AG04449 (cell line): ENCODE measurements at places on chromosomes 7 and 10.

DNA sequence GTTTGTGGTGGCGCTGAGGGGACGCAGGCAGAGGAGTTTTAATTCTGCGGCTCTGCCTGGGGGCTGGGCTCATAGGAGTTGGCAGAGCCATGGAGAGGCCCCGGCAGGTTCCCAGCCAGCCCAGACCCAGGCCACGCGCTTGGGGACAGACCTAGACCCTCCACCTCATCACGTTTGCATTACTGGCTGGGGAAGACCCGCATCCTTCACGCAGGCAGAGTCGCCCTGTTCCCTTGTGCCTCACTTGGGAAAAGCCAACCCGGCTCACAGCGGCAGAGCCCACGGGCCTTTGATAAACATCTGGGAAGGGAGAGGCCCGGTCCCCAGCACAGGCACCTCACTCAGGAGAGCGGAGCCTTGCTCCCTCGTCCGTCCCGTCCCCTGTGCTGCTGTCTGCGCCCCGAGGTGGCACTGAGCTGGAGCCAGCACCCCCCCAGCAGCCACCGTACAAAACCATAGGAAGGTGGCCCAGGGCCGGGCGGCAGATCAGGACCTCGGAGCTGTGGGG lies 112.8 kb downstream of the CYTH3 start:
- no peak for DNase-seq

- DNase-seq, result peak; percentile 23
Observed at GRCh38 chr7:111827863-111828504, 265.7 kb upstream of the IMMP2L start.

- DNase-seq, result no peak
Observed at GRCh38 chr7:143452495-143452894, 9.2 kb downstream of the TAS2R60 start.

- DNase-seq, result no peak
Observed at GRCh38 chr7:80476035-80476434, 35.8 kb downstream of the GNAT3 start.

DNA sequence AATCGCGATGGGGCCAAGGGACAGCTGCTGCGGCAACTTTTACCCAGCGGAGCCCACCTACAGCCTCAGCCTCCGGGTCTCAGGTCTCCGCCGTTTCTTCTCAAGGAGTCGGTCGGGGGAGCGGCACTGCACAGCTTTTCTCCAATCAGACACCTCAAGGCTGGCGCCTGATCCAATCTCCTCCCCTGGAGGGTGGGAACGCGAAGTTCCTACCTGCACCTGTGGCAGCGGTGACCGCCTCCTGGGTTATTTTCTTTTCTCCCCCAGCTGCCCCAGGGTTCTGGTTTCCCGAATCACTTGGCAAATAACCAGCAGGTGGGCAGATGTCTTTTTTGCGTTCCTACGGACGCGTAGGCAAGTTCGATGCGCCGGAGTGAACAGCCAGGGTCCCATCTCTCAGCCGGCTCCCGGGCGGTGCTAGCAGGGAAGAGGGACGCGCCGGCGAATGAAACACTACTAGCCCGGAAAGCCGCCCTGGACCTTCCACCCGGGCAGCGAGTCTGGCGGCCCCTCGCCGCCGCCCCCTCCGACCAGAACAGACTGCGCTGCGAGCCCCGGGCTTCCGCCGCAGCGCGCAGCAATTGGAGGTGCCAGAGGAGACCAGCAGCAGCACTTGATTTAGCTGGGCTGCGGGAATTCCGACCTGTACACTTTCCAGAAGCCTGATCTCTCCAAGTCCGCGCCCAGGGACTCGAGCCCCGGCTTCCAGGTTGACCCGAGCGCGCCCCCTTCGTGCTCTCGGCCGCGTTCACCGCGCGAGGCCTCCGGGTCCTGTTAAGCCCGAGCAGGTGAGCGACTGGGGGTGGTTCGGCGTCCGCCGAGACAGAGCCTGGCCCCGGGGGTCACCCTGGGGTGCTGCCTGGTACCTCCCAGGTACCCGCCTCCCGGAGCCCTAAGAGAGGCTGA lies at the start of gene PRR15:
TSS of gene PRR15 (plus strand) at position 246 of the 906 bp plus-strand sequence. CDS start 2,495 bp downstream, outside the sequence.
- no peak for DNase-seq

DNA sequence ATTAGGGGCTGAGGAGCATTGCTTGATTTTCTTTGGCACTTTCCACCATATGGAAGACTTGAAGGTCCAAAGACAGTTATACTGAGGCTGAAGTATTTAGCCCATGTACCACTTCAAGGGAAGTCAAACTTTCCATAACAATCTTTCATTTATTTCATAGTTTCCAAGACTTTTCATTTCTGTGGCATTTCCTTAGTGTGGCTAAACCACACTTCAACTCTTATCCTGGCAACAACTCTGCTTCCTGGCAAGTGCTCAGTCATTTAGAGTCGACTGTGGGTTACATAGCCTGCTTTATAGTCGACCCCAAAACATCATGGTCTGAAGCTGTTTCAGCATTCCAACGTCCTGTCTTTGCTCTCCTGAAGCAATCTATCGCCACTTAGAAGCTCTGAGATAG lies 343.0 kb upstream of the SEMA3D start:
- peak; percentile 65 for DNase-seq

- DNase-seq, result no peak
Observed at GRCh38 chr10:123990889-123991288, 99.3 kb upstream of the CPXM2 start.

- DNase-seq, result peak; percentile 7
Observed at GRCh38 chr10:23556727-23557440, 118.0 kb downstream of the OTUD1 start.

DNA sequence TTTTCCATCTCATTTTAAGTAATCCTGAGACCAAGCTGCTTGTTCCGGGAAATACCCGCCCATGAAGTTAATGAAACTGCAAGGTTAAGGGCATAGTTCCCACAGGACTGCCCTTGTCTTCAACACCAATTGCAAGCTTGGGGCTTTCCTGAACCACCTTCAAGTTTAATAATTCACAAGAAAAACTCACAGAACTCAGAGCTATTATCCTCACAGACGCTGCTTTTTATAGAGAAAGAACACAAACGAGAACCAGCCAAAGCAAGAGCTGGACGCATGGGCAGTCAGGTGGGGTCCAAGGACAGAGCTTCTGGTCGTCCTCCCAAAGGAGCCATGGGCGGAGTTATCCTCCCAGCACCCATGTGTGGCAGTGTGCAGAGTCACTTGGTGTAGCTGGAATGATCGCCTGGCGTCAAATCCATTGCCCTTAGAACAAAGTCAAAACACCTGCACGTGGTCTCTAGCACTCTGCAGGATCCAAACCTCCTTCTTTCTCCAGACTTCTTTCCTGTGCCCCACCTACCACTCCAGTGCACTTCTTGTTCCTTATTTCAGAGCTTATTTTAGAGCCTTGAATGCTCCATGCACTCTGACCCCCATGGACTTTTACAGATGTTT lies 56.7 kb downstream of the SNX10 start:
- no peak for DNase-seq

GRCh38 chr7:36814311-36814710 lies 90.0 kb upstream of the AOAH start:
- DNase-seq, result no peak

DNA sequence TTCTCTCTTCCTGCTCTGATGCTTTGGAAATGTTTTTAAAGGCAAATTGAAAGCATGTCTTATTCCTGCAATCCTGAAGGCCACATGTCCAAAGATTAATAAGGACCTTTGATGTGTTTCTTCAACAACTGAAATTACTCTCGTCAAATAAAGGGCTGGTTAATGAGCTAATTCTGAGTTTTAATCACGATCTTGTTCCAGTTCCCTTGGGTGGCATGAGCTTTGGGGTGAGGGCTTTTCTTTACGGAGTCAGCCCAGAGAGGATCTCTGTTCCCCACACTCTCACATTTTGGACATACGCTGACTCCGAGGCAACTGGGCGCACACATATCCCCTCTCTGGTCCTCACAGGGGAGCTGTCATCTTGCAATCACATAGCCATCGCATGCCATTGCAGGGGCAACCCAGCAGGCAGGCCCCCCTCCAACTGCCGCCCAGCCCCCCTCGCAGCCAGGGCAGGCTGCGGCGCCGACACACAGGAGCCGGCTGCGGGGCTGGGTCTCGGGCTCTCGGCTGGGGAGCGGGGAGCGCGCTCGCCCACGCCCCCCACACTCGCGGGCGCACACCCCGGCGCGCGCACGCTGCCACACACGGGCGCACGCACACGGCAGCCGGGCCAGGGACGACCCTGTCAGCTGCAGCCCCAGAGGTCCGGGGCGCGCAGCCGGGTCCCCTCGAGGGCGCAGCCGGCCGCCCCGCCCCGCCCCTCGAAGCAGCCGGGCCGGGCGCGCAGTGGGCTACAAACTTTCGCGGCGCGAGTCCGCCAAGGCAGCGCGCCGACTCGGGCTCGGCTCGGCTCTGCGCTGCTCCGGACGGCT lies at the start of gene GDF10:
TSS of gene GDF10 (plus strand) at position 587 of the 818 bp plus-strand sequence. CDS start 455 bp downstream, outside the sequence.
- DNase-seq, result no peak

DNA sequence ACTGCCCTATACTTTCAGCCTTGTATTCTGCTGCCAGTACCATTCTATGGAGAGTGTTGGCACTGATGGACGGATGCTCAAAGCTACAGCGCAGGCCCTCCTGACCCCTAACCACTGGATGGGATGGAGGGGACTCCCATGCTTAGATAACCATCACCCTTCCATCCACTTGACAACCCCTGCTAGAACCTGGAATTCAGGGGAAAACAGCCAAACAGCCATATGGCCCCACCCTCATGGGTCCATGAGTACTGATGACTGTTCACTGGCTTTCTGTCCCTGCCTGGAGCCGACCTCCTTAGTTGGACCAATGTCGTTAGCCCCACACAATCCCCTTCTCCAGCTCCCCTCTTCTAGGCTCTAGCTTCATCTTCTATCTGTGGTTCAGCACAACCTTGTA lies 16.2 kb downstream of the DUSP5 start:
- no peak for DNase-seq

- no peak for DNase-seq
Observed at GRCh38 chr7:139358541-139359365, 941 bp upstream of the LUC7L2 start.

GRCh38 chr7:23973264-23973663 lies 263.2 kb downstream of the STK31 start:
- DNase-seq, result no peak

GRCh38 chr10:79322616-79323543 lies 24.4 kb upstream of the PPIF start:
- DNase-seq, result no peak

- DNase-seq, result no peak
Observed at GRCh38 chr10:79024296-79024695, 44.5 kb upstream of the ZMIZ1 start.

DNA sequence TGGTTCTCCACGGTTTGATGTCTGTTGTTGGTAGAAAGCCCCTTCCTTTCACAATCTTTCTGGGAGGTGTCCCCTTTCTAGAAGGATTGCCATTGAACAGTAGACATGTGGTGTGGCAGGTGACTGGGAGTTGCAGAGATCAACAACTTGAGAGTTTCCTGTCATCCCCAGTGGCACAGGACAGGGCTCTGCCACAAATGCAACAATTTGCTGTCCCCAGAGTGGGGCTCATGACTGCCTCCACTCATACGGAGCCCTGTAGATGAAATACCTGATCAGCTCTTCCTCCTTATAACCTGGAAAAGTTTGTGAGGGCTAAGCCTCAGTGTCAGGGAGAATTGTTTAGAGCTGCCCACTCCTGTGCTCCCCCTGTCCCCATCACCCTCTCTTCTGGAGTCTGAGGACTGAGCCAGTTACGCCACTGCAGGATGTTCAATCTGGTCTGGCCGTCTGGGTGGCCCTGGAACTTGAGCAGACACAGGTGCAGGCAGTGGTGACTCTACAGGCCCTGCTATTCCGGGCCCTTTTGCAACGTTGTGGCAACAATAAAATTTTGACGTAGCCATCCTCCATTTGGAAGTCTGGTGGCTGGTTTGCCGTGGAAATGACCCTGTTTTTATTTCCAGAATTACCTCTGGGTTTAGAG lies 6.5 kb downstream of the DBNL start:
- DNase-seq, result no peak

DNA sequence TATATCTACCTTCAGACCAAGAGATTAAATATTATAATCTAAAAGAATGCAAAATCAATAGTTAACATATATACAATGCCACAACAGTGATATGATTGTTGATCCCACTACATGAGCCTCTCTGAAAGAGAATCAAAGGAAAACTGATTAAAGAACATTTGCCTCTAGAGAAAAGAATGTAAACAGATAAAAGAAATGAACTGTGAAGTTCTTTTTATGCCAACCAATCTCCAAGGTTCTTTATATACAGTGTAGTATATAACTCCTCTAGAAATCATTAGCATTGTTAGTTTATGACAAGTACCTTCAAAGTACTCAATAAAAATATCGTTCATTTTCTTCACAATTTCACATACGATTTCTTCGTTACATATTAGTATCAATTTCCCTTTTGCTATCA lies 20.1 kb downstream of the CNOT4 start:
- DNase-seq, result no peak
